ENCODE measurements at places on chromosomes 7 and 10.

GRCh38 chr10:84429926-84430520 lies 101.6 kb downstream of the CCSER2 start:
- peak; percentile 75 for DNase-seq

DNA sequence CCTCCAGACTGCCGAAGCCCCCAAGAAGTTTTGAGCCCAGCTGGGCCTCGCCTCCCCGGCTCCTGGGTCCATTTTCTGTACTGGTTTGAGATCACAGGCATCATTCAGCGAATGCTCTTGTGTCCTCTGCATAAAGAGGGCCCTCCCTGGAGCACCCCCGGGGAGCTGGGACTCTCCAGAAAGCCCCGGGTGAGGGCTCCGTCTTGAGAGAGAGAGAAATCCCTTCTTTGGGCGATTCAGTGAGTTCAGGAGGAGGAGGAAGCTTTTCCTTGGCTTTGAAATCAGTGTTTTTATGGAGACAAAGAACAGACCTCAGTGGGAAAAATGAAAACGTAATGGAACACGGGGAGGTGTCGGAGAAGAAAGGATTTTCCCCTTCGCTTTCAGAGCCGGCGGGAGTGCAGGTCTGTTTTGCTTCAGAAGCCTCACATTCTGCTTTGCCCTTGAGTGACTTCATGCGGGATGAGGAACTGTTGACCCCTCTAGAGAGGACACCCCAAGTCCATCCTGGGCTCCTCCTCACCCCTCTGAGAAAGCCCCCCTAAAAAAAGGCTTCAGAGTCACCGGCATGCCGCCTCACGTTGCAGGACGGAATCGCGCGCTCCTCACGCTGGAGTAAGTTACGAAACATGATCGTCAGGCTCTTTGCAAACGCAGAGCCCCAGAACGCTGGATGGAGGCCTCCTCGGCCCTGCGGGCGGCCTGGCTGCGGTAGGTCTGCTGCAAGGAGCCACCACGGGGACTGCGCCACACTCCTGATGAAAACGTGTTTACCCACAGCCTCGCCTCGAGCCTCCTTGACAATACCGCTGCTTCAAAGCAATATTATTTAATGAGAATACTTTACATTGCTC lies 8.5 kb upstream of the AP5Z1 start:
- no peak for DNase-seq

DNA sequence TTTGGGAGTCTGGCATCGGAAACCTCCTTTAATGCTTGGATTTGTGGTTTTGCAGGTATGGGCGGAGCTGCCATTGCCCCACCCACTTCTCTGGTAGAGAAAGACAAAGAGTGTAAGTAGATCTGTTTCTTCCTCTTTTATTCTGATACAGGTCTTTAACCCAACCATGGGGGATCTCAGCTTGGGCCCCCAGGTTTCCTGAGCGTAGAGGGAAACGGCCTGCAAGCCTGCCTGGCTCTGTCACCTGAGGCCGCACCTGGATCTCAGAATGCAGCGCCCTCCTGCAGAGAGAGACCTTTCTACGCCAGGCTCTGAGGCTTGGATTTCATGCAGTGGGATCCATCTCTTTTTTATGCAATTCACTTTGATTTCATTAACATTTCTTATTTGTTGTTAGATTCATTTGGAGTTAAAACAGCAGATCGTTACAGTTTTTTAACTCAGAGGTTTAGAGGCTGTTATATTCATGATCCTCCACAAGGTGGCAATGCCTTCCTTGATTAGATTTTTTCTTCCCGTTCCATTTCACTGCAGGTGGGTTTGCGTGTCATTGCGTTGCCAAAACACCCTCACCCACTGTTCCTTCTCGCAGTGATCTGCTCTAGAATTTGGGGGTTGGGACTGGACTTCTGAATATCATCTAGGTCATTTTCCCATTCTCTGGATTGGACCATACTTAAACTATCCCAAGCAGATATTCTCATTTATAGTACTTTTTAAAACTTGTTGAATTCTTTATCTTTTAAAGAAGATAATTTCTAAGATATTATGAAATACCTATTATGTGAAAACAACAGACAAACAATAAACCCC lies 20.0 kb downstream of the RBM17 start:
- peak; percentile 29 for DNase-seq

DNA sequence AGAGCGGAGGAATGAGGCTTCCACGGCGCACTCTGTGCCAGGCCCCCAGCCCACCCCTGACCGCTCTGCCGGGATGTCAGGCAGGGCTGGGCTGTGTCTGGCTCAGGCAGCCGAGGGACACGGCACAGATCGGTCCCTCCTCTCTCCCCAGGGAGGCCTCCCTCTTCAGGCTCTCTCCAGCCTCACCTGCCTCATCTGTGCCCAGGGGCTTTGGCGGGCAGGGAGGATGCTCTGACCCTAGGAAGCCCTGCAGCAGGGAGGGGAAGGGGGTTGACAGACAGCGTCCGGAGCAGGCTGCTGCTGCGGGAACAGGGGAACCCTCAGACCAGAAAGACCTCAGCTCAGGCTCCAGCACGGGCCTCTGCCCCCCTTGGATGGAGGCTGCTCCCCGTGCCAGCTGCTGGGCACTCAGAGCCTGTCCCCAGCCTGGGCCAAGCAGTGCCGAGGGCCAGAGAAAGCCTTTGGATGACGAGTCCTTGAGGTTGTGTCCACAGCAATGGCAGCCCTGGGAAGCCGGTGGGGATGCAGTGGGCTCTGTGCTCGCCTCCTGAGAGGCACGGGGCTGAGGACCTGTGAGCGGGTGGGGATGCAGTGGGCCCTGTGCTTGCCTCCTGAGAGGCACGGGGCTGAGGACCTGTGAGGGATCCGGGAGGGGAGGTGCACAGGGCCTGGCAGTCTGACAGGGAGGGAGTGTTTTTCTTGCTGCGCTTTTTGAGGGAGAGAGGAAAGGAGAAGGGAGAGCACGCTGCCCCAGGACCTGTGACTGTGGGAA lies 66.9 kb downstream of the FOXL3 start:
- DNase-seq, result no peak

All from LoVo (cell line).